SK-N-DZ (cell line): ENCODE measurements at places on chromosomes 3 and 15.

DNA sequence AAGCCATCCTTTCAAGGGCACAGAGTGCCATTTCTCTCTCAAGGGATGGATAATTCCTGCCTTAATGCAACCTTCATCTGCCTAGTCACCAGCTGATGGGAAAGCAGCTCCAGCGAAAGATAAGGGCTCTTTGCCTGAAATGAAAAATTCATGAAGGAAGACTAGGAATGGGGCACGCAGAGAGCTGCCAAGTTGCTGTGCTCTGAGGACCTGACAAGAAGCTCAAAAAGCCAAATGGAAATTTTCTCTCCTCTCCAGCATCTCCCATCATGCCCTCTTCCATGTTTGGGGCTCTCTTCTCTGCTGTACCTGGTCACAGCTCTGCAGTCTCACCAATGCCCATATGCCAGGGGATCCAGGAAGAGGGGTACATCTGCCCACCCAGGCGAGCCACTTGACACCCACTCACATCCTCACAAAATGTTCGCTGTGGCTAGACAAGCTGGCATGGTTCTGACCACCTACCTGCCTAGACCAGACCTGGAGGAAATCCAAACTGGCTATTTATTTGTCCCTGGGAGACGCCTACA is 29.3 kb upstream of the ABHD2 start:
- no peak for DNase-seq

- DNase-seq: peak; percentile 48
Measured at GRCh38 chr3:69161587-69162307, 39.4 kb upstream of the LMOD3 start.

- no peak for DNase-seq
Measured at GRCh38 chr3:191070201-191070600, 128.8 kb upstream of the OSTN start.

GRCh38 chr3:123629747-123630047 is 44.8 kb upstream of the HACD2 start:
- DNase-seq: no peak

DNA sequence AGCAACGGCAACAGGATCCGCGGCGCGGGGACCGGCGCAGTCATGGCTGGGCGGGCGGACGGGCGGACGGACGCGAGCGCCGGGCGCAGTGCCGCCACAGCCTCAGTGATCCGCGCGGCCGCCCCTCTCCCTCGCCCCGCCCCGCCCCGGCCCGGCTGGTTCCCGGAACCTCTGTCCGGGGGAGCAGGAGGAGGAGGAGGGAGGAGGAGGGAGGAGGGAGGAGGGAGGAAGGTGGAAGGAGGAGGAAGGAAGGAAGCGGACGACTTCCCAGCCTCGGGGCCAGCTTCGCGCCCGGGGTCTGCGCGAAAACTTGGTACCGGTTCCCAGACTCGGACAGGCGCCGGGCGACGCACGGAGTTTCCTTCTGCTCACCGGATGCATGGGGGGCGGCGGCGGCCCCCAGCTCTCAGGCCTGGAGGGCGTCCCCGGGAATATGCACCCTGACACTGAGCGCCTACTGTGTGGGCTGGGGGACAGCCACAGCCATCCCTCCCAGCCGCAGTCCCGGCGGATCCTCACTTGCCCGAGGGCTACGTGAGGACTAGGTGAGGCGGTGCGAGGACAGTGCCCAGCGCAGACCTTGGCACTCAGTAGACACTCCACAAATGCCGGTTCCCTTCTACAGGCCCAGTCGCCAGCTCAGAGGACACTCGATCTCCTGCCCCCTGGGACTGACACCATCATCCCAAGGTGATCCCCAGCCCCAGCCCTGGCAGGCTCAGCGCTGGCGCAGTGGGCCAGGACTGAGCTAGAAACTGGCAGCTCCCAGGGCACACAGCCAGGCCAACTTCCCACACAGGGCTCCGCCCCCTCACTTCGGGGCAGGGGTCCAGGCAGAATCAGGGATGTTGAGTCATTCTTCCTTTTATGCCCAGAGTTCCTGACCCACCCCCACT is at the start of gene SHISA5:
TSS of gene SHISA5 (minus strand) at position 124 of the 896 bp plus-strand sequence. CDS start at position 44, 80 bp downstream.
- DNase-seq: peak; percentile 24

- no peak for DNase-seq
Measured at GRCh38 chr3:72042397-72043203, 257.7 kb upstream of the PROK2 start.

GRCh38 chr3:122247087-122247824 is 63.8 kb downstream of the CASR start:
- no peak for DNase-seq

DNA sequence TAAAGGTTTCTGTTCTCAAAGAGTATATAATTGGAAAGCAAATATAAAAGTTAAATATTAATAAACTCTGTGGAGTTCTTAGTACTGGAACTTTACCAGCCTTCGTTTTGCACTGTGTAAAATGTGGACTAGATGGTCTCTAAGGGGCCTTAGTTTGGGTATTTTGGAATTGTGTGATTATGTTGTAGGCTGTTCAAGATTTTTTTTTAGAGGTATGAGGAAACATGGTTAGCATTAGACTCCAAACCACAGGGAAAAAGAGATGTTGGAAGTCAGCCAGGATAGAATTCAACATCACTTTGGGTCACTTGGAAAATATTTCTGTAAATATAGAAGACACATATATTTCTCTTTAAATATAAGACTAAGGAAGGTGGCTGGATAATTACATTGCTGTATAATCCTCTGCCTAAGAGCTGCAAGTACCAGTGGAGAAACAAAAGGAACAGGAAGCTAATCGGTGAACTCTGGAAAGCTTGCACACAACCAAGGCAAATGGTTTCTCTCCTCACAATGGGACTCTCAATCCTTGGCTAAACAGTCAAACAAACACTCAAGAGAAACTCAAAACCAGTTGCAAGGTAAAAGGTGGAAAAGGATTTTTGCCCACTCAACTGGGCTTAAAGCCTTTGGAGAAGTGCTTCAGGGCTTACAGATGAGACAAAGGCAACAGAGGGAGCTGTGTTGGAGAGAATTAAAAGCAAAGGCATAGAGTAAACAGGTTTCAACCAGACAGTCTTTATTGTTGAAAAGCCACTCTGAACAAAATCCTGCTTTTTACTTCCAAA is 141.7 kb downstream of the NR1D2 start:
- DNase-seq: no peak

GRCh38 chr15:38260077-38260476 is 7.4 kb downstream of the SPRED1 start:
- DNase-seq: no peak
